H7 (cell line): ENCODE measurements at places on chromosomes 7 and 10. TPM values are rescaled to one million over a fixed set of nuclear protein-coding genes. Genes with fewer than 3 reads are reported as not detected.
A peak's percentile ranks its signal among the peaks of the same experiment; 100 is the strongest.

NPSR1 gene
- not detected in 2 replicates for total RNA-seq

INSYN2A gene
- 0.07 TPM in 1 of 2 replicates, not detected in the other for total RNA-seq

ENKUR gene
- not detected in 2 replicates for total RNA-seq

CDHR3 gene
- 5.7 and 9.5 TPM in 2 replicates for total RNA-seq

SLC39A12 gene
- total RNA-seq, result 0.03 TPM in 1 of 2 replicates, not detected in the other

AQP1 gene
- total RNA-seq, result 0.26 TPM in 1 of 2 replicates, not detected in the other

- DNase-seq, result no peak
These were observed 108.6 kb upstream of the ABI1 start for GRCh38 chr10:26969145-26969926.

DNA sequence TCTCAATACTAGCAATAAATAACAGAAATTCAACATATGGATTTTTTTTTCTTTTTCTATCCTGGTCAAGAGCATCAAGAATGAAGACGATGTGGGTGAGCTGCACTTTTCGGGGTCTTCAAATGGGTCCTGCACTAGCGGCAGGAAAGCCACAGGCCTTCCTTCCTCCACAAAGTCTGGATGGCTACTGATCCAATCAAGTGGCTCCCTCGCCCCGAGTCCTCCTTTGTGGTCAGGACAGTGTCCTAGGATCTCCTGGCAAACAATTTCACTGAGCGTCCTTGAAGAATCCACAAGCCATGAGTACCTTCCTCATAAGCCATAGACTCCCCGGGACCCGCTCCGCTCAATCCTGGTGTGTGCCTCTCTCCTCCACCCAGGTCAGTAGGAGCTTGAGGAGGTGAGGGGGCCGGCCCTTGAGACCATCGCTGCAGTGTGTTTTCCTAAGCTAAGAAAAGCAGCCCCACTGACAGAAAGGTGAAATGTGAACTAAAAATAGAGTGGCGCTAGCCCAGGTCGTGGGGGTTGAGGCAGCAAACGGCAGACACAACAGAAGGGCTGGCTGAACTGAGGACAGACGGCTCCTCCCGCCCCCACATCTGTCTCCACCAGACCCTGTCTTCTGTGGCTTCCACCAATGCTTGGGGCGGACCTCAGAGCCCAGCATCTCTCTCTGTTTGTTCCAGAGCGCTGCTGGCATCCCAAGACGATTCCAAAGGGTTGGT is 202.3 kb downstream of the HERPUD2 start:
- DNase-seq, result no peak

DNA sequence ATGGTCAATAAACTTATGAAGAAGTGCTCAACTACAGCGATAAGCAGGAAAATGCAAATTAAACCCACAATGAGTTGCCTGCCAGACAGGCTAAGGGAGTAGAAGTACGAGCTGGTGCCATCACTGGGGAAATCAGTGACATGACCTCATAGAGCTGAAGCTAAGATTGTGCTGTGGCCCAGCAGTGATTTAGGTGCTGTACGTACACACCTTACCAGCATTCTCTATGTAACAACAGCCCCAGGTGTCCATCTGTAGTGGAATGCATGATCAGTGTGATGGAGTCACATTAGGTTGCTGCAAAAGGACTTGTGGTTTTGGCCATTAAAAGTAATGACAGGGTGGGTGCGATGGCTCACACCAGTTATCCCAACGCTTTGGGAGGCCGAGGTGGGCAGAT is 5.7 kb upstream of the TECPR1 start:
- no peak for DNase-seq

GRCh38 chr7:80731281-80731680 is 92.8 kb downstream of the CD36 start:
- DNase-seq, result no peak

DNA sequence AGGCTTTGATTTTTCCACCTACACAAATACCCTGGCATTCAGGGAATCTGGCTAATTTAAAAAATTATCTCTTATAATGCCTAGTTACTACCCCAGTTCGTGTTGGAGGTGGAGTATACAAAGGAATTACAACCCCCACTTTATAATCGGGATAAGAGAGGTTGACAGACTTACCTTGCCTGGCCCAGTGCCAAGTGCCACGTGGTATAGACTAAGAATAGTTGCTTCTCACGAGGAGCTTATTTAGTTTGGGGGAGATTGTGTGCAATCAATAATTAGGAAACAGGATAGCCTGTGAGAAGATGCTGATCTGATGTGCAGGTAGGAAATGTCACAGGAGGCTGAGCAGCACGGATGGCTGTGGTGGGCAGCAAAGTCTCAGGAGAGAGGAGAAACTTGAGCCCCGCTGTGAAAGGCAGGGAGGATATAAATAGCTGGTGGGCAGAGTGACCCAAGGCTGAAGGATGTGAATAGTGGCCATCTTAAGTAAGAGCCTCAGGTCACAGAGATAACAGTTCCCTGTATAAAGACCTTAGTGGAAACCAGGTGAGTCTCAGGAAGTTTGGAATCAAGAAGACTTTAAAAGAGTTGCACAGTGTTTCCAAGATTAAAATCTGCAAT is 11.3 kb upstream of the ATXN7L1 start:
- no peak for DNase-seq

GRCh38 chr7:7136466-7137381 is 45.6 kb upstream of the C1GALT1 start:
- no peak for DNase-seq

GRCh38 chr10:112981553-112981952 is 31.5 kb downstream of the TCF7L2 start:
- no peak for DNase-seq

DNA sequence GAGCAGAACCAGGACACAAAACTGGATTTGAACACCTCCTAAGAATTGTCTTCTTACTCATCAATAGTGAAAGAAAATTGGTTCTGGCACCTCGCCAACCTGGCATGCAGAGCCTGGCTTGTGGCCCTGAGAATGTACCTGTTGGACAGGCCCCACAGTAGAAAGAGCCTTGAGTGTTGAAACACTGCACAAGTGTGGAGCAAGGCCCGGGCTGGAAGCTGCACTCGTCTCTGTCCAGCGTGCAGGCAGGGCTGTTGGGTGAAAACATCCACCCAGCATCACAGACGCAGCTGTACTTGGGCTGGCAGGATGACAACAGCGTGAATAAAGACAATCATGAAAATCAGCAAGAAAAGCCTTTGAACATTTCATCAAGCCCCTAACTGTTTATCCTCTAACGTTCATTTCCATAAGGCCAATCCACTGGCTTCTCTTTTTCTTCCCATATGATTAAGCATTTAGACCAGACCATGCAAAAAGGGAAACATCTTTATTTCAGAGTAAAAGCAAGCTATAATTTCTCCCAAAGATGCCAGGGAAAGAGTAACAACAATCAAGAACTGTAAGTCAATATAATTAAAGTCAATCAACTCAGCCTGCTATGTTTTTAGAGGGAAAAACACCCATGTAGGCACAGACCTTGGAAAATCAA is 15.6 kb downstream of the CUBN start:
- DNase-seq, result no peak

DNA sequence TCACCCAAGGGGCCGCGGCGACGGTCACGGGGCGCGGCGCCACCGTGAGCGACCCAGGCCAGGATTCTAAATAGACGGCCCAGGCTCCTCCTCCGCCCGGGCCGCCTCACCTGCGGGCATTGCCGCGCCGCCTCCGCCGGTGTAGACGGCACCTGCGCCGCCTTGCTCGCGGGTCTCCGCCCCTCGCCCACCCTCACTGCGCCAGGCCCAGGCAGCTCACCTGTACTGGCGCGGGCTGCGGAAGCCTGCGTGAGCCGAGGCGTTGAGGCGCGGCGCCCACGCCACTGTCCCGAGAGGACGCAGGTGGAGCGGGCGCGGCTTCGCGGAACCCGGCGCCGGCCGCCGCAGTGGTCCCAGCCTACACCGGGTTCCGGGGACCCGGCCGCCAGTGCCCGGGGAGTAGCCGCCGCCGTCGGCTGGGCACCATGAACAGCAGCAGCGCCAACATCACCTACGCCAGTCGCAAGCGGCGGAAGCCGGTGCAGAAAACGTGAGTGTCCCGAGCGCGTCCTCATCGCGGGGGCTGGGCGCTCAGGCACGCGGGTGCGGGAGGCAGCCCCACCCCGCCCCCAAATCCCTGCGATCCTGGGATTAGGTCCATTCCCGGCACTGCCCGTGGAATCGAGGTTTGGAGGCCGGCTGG is 509 bp downstream of the AHR start:
- peak; percentile 68 for DNase-seq
